Osteoblast (primary cell): ENCODE measurements at places on chromosomes 4 and X.

DNA sequence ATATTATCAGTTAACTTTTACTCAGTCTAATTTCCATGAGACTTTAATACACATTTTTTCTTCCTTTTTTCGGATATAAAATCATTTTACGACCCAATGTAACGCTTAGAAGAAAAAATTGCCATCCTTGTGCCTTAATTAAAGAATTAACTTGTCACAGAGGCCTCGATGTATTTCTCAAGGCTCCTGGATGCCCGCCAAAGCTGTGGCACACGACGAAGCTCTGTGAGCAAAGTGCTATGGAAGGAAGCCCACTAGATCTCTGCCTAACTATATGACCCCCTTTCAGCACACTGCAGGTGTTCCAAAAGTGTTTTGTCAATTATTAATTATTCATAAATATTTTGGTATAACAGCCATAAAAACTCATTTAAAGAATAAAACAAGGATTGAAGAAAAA is 54.4 kb downstream of the TAPT1 start:
- DNase-seq, result no peak

DNA sequence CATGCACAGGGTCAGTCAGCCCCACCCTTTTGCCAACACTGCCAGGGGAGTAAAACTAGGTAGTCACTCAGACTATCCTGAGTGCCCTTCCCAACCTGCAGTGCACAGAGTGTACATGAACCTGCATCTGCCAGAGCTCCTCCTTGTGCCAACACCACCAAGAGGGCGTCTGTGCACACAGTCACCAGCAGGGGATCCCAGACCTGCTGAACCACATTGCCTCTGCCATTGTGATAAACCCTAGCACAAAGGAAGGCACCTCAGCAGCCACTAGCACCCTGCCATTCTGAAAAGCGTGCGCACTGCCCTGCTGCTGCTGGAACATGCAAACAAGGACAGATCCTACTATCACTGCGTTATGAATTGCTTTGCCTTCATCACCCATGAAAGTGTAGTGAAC is 247.8 kb upstream of the POU3F4 start:
- DNase-seq, result no peak

- DNase-seq, result no peak
Observed at GRCh38 chr4:98283219-98284189, 22.3 kb downstream of the RAP1GDS1 start.

GRCh38 chr4:81651243-81651899 is 179.7 kb upstream of the RASGEF1B start:
- DNase-seq, result no peak

DNA sequence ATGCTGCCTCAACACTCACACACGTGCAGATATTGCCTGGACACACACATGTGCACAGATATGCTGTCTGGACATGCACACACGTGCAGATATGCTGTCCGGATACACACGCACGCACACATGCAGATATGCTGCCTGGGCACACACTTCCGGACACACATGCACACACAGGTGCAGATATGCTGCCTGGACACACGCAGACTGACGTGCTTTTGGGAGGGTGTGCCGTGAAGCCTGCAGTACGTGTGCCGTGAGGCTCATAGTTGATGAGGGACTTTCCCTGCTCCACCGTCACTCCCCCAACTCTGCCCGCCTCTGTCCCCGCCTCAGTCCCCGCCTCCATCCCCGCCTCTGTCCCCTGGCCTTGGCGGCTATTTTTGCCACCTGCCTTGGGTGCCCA is 14.7 kb downstream of the FGFRL1 start:
- DNase-seq, result no peak

DNA sequence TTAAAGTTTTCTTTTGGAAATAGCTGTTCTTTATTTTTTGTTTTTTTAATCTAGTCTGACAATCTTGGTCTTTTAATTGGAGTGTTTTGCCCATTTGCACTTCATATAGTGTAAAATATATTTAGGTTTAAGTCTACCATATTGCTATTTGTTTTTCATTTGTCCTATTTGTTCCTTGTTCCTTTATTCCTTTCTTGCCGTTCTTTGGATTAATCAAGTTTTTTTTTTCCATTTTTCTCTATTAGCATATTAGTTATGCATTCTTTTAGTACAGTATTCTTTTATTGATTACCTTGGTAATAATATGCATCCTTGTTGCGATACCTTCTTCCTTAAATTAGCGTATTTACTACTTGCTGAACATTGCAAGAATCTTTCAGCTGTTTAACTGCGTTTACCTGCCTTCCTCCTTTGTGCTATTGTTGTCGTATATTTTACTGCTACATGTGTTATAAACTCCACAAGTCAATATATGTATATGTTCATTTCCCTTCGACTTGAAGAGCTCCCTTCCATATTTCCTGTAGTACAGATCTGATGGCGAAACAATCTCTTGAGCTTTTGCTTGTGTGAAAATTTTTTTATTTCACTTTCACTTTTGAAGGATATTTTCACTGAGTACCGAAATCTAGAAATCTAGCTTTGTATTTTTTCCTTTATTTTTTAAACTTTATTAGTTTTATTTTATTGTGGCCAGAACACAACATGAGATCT is 23.9 kb upstream of the RNF212 start:
- DNase-seq, result peak; percentile 21

- DNase-seq, result no peak
Observed at GRCh38 chrX:34879886-34880285, 62.7 kb upstream of the FAM47B start.

- DNase-seq, result no peak
Observed at GRCh38 chr4:186002853-186003252, 66.1 kb upstream of the TLR3 start.

- no peak for DNase-seq
Observed at GRCh38 chrX:74593593-74593992, 20.8 kb downstream of the RLIM start.

- DNase-seq, result no peak
Observed at GRCh38 chr4:140249351-140249750, 95.4 kb upstream of the MAML3 start.

- no peak for DNase-seq
Observed at GRCh38 chrX:39642071-39642470, 455.7 kb downstream of the BCOR start.

DNA sequence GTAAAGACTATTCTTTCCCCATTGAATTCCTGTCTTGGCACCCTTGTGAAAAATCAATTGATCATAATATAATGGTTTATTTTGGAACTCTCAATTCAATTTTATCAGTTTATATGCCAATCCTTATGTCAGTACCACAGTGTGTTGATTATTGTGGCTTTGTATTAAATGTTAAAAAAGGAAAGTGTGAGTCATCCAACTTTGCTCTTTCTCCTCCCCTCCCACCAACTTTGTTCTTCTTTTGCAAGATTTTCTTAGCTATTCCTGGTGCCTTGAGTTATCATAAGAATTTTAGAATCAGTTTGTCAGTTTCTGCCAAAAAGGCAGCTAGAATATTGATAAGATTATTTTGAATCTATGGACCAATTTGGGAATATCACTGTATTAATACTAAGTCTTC is 11.2 kb upstream of the RNF175 start:
- DNase-seq, result no peak

DNA sequence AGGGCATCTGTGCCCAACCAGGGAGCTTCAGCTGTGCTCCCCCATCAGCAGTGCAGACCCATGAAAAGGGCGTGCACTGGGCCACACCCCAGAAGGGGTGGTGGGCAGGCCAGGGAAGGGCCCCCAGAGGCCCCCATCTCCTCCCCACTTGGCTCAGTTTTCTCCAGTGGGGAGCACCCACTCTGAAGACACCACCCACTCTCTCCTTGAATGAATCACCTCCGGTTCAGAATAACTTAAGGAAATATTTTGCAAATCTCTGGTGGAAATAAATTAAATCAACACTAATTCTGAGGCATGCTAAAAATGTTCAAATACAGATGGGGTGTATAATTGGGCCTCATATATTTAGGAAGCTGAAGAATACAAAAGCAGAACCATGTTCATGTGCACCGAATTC is 41.3 kb upstream of the PPP2R2C start:
- DNase-seq, result no peak

- no peak for DNase-seq
Observed at GRCh38 chr4:178215763-178216162, 773.5 kb upstream of the AGA start.

GRCh38 chr4:147044241-147044640 is 98.6 kb upstream of the TTC29 start:
- DNase-seq, result no peak

- DNase-seq, result no peak
Observed at GRCh38 chrX:132591719-132592275, 103.0 kb upstream of the MBNL3 start.

DNA sequence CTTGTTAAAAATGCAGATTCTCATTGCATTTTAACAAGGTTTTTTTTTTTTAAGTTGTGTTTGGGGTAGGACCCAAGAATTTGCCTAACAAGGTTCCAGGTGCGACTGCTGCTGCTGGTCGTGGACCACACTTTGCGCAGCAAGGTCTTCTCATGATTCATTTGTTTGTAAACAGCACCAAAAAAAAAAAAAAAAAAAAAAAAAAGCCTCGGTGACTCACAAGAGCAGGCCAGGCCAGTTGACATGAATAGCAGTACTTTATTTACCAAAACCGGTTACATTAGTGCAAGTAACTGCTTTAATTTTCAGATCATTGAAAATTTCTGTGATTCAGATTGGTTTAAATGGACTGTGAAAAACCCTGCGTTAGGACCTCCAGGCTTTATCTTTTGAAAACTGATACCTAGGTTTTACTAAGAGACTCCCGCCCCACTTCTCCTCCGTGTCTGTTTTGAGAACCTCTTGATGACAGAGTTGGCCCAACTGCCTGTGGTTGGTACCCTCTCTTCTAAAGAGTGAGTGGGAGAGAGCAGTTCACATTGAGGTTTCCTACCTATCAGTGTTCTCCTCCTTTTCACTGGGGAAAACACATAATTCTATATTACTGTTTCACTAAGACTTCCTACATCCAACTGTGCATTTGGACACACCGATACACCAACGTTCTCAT is 86.2 kb downstream of the PHEX start:
- DNase-seq, result no peak

GRCh38 chrX:51894697-51895336 is 1.4 kb downstream of the MAGED1 start:
- no peak for DNase-seq

DNA sequence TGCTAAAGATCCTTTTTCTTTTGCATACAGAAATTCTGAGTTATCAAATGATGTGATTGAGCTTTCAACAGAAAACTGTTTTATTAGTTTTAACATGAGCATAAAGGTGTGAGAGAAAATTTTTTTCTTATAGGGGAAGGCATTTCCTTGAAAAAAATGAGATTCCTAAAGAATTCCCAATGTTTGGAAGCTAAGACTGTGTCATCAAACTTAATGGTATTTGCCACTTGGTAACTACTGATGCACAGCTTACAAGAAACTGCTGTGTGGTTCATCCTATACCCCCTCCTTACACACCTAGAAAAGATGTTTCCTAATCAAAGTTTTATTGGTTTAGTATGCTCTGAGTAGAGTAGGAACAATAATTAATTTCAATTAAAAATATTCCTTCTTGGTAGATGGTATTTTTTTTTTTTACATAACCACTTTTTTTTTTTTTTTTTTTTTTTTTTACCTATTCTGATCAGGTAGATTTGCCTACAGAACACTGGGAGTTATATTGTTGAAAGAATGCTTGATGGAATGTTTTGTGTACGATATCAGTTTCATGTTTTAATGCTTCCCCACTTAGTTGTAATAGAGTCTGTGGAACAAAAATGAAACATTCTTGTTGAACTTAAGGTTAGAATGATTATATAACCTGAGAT is 6.0 kb downstream of the PTPN13 start:
- no peak for DNase-seq

DNA sequence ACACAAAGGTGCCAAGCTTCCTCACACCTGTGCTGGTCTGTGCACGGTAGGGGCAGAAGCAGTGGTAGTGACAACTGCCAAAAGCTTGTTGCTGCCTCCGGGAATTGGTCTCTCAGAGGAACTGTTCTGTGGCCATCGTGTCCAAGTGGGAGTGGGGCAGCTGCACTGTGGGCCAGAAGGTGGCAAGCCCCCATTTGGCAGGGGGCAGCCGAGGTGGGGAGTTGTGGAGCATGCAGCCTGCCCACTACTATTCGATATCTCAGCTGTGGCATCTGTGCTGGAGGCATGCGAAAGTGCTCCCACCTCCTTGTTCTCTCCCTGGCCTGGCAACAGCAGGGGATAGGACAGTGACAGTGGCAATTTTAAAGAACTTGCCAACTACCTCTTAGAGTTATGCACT is 192.8 kb downstream of the TBX22 start:
- no peak for DNase-seq

DNA sequence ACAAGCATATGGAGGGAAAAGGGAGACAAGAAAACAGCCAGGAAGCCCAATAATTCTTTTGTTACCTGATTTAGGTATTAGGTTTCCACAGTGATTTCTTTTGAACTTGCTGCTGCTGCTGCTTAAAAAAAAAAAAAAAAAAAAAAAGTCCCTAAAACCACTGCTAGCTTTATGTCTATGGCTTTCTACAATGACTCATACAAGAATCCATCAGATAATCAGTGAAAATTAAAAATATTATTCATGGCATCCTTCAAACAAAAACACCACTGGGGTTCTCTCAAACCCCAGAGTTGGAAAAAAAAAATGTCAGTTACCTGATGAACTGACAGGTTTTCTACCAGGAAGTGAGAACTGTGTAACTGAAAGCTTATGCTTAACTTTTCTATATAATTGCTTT is 14.3 kb downstream of the EPHA5 start:
- no peak for DNase-seq

DNA sequence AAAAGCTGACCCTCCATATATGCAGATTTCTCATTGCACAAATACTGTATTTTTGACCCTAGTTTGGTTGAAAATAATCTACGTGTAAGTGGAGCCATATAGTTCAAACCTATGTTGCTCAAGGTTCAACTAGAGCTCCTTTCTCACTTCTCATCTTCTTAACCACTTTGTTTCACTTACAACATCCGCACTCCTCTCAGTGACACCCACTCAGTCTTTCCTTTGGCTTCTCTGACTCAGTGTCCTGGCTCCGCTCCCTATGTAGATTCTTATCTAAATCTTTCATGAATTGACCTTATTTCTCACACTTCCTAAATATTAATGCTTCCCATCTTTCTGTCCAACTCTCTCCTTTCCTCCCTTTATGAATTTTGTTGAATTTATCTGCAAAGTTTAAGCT is 32.9 kb upstream of the DKK2 start:
- peak; percentile 76 for DNase-seq
